ENCODE measurements at places on chromosomes 1 and 21. TPM values are rescaled to one million over a fixed set of nuclear protein-coding genes. Genes with fewer than 3 reads are reported as not detected.

The KIF21B gene
- total RNA-seq = 0.63 TPM

The NBPF19 gene
- total RNA-seq = 5.3 TPM

The ZNF683 gene
- not detected for total RNA-seq

The ZSWIM5 gene
- total RNA-seq = not detected

The OR2M3 gene
- not detected for total RNA-seq

The TEX38 gene
- total RNA-seq = not detected

The DEPDC1 gene
- total RNA-seq = 23.3 TPM

The XCL2 gene
- not detected for total RNA-seq

The SERTAD4 gene
- 5.3 TPM for total RNA-seq

The OR2L2 gene
- not detected for total RNA-seq

The SLAMF8 gene
- total RNA-seq = not detected

The PTPRU gene
- total RNA-seq = 16.1 TPM

The KRTAP10-3 gene
- total RNA-seq = not detected

The DENND2C gene
- 6.1 TPM for total RNA-seq

The RGS8 gene
- not detected for total RNA-seq

The GBP6 gene
- 0.39 TPM for total RNA-seq

The HMGCS2 gene
- not detected for total RNA-seq

Measured in foreskin keratinocyte (primary cell).